ENCODE measurements at places on chromosomes 4 and X.

- DNase-seq = no peak
Measured at GRCh38 chr4:146059151-146059550, 116.4 kb upstream of the LSM6 start.

- DNase-seq = no peak
Measured at GRCh38 chrX:41164449-41164848, 79.2 kb downstream of the USP9X start.

DNA sequence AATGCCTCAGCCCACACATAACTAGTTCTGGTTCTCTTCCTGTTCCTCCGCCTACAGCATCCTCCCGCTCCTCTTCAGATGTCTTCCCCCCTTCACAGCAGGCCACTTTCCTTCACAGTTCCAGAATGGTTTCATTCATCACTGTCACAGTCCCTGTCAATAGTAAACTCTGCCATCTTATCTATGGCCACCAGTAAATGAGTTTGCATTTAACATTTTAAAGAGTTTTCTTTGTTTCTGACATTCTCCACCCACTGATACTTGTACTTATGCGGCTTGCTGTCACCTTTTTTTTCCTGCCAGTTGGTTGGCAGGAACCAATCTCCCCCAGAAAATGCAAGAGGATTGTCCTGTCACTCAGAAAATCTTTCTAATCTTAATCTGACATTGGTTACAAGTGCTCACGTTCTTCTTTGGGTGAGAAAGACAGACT lies 114.1 kb downstream of the GLUD2 start:
- no peak for DNase-seq

DNA sequence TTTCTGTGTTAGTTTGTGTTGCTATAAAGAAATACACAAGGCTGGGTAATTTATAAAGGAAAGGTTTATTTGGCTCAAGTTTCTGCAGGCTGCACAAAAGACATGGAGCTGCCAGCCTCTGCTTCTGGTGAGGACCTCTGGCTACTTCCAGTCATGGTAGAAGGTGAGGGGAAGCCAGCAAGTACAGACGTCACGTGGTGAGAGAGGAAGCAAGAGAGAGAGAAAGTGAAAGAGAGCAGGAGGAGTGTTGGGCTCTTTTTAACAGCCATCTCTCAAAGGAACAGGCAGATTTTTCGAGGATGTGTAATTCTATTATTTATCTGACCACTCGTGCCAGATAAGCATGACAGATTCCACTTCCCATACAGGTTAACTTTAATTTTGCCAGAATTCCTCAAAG lies 1199.1 kb downstream of the ADGRL3 start:
- peak; percentile 3 for DNase-seq

DNA sequence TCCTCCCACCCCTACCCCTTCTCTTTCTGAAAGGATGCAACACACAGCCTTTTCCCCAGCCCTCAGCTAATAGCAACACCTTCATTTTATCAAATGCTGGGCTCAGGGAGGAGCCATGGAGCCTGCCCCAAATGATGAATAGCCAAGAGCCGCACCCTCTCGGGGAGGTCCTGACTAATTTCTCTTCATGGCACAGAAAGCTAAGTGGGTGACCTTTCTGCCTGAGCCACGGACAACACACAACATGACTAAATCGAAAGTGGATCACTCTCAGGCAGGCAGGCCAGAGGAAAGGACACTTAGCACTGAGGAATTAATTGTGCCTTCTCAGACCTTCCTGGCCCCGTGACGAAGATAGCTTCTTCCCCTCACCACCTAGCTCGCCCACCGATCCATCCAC lies 165.1 kb upstream of the RAI2 start:
- no peak for DNase-seq

DNA sequence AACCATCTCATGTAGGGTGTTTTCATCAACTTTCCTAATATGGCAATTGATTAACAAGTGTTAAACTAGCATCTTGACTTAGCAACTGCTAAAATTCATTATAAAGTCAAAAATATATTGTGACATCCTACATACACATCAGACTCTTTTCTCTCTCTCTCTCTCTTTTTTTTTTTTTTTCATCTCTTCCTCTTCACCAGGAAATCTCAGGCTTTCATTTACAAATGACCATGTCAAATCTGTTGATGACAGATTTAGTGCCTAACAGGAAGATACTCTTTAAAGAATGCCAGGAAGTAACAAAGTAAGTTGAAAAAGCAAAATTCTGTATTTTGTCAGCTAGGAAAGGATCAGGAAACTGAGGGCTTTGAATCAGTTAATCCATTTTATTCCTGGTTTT lies 365.5 kb downstream of the PCDH7 start:
- no peak for DNase-seq

DNA sequence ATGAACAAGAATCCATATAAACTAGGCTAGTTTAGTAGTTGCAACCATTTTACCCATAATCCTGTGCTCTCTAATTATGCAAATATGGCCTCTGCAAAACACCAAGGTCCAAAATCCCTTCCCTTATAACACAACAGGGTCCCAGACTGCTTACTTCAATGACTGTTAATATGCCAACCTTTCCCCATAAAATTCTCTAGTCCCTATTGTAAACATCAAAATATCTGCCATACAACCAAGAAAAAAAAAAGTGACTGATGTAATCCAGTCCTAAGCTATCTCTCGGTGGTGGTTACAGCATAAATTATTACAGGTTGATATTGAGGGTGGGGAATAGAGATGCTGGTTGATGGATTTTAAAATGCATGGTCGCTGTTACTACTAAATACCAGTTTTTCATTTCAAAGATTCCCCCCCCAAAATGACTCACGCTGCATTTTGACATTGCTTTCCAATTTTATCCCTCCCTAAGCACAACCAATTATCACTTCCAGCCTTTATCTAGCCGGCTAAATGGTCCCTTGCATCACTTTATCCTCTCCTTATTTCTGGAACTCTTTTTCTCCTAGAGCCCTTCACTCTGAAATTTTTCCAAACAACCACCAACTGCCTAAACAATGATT lies 44.8 kb downstream of the TSPAN5 start:
- DNase-seq = no peak

- no peak for DNase-seq
Measured at GRCh38 chrX:123263747-123264146, 79.7 kb downstream of the GRIA3 start.

GRCh38 chrX:11254417-11255109 lies 38.6 kb upstream of the AMELX start:
- DNase-seq = no peak

- DNase-seq = peak; percentile 47
Measured at GRCh38 chr4:112234952-112235609, 3.5 kb downstream of the AP1AR start.

GRCh38 chr4:169236078-169236477 lies 34.7 kb downstream of the SH3RF1 start:
- no peak for DNase-seq

GRCh38 chr4:124854968-124855367 lies 142.4 kb upstream of the ANKRD50 start:
- no peak for DNase-seq

GRCh38 chrX:137166591-137166990 lies 132.8 kb upstream of the GPR101 start:
- no peak for DNase-seq

DNA sequence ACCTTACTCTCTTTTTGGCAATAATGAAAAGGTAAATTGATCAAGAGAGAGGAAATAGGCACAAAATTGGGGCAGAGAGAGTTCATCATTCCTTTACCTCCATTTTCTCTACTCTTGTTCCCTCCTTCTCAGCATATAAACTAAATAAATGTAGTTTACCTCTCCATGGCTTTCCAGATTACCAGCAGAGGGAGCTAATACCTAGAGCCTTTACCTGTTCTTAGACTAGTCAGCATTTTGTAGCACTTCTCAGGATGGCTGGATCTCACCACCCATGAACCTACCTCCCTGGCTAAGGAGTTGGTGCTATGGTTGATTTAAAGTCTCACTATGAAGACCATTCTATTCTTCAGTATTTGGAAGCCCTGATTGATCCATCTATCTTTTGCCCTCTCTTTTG lies 15.7 kb downstream of the OFD1 start:
- peak; percentile 78 for DNase-seq

DNA sequence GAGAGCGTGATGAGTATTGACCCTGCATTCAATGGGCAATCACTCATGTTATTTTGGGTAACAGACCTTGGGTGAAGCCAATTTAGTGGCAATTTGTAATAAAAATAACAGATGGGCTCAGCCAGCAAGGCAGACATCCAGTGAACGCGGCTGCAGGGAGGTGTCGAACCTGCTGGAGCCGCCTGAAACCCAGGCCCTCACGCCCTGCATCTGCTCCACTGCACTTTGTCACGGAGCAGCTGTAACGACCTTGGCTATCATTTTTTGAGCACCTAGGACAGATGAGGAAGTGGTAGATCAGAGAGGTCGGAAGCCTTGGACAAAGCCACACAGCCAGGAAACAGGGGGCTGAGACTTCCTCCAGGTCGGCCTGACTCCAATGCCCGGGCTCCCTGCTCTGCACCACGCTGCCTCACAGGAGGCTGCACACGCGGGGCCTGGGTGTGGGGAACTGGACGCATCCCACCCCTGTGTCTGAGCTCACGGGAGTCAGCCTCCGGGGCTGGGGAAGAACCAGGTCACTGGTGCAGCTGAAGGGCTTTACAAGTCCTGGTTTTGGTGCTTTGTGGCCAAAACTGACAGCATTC lies 19.4 kb downstream of the HMX1 start:
- no peak for DNase-seq

DNA sequence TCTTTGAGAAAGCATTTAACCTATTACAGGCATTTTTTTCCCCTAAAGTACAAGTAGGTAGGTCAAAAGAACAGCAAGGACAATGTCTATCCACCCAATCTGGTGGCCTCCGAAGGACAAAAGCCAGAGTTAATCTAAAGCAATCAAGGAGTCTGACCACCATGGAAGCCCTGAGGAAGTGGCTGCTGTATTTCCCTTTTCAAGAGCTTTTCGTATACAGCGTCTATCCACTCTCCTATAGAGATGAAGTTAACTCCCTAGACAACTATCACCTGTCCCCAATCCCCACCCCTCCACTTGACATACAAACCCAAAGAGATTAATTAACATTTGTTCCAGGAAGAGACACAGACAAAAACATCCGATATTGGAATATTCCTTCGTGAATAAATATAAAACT lies 85.5 kb downstream of the SNCA start:
- DNase-seq = no peak

DNA sequence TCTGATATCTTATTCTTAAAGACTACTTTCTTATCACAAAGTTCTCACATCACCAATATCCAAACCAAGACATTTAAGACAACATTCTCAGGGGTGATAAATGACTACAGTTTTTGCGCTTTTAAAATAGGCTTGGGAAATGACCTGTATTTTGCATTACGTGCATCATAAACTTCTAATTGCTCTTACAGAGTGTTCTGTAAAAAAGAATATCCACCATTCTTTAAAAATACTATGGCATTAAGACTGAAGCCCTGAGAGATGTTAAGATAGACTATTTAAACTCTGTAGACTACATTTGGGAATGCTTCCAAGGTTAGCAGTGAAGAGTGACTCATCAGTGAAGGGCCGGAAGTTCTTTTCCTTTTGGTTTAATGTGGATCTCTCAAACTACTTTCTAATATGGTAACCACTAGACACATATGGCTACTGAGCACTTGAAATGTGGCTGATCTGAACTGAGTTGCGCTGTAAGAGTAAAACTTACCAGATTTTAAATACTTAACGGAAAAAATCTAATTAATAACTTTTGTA lies 518.8 kb upstream of the FTHL17 start:
- DNase-seq = no peak

DNA sequence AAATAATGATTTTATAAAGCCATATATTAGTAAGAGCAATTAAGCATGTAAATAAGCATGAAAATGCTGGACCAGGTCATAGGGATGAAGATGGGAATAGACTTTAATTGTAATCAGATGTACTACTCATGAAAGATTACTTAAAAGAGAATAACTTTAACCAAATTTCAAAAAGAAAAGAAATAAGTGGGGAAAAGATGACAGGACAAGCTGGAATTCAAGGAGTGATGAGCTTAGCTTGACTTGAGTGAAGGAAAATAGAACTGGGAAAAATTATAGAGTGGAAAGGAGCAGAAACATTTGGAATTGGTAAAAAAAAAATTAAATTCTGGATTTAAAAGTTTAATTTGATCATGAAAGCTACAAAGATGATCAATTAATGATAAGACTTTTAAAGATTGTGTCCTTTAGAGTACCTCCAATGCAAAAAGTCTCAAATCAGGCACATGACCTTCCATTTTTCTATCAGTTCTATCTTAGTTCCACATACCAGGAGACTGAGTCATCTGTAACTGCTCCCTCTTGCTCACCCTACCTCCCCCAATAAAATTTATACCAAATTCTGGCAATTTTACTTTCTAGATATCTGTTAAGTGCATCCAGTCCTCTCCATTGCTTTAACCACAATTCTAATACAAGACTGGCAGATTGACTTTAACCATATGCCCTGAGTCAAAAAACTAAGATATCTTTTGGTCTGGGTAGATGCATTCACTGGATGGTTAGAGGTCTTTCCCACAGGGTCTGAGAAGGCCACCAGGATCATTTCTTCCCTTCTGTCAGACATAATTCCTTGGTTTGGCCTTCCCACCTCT lies 56.4 kb upstream of the SLIT2 start:
- DNase-seq = no peak

DNA sequence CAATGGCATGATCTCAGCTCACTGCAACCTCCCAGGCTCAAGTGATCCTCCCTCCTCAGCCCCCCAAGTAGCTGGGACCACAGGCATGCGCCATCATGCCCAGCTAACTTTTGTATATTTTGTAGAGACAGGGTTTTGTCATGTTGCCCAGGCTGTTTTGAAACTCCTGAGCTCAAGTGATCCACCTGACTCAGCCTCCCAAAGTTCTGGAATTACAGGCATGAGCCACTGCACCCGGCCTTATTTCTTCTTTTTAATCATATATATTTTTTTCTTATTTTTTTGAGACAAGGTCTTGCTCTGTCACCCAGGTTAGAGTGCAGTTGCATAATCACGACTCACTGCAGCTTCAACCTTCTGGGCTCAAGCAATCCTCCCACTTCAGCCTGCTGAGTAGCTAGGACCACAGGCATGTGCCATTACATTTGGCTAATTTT lies 184.0 kb downstream of the TSPAN5 start:
- no peak for DNase-seq

DNA sequence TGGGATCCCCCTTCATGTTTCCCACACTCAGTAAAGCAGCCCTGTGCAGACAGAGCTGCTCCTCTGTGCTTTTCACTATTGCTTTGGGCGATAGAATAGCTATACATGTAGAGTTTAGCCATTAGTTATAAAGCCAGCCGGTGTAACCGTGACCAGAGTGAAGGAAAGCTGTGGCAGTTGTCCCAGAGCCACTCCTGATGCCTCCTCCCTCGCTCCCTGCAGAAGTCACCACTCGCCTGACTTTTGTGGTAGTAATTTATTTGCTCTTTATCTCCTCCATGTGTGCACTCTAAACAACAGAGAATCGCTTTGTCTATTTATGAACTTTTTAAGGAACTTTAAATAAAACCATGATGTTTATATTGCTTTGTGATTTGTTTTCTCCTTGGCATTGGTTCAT lies 41.8 kb upstream of the WWC2 start:
- DNase-seq = no peak

- no peak for DNase-seq
Measured at GRCh38 chrX:50838820-50839600, 25.0 kb upstream of the SHROOM4 start.

All from RPMI8226 (cell line).